C1 segment of cervical spinal cord (tissue), 14 donors: ENCODE measurements at places on chromosomes 16 and 17.

DNA sequence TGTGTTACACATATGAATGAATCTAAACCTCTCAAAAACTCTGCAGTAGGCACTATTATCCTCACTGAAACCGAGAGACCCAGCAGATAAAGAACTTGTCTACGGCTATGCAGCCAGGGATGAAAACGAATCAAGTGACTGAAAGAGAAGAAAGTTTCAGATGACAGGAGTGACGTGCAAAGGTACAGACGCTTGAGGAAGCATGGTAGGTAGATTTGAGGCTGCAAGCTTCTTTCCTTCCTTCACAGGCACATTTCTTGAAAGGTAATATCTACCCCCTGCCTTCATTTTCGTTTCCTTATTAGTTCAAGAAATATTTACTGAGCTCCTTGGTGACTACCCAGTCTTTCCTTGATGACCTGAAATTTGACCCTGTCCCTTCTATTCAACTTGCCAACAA is 211.5 kb upstream of the AXIN2 start:
- no peak for DNase-seq

DNA sequence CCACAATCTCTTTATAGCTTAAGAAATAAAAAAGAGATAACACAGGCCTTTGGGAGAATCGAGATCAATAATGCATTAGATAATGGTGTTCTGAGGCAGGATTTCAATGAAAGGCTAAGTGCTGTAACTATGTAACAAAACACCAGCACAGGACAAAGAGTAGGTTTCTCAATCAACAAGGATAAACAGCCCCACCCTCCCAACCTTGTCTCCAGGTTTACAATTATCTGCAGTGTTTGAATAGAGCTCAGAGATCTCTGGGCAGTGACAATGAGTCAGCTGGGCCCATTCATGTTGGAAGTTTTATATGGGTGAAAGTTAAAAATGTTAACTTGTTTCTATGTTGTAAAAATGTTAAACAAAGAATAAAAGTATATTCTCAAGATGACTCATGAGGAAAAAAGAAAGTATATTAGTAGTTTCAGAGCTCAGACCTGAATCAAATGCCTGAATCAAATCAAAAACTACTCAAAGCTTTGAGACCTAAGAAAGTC is 17.0 kb upstream of the KRT20 start:
- no peak for DNase-seq

- no peak for DNase-seq
Measured at GRCh38 chr16:61891460-61891859, 144.8 kb downstream of the CDH8 start.

DNA sequence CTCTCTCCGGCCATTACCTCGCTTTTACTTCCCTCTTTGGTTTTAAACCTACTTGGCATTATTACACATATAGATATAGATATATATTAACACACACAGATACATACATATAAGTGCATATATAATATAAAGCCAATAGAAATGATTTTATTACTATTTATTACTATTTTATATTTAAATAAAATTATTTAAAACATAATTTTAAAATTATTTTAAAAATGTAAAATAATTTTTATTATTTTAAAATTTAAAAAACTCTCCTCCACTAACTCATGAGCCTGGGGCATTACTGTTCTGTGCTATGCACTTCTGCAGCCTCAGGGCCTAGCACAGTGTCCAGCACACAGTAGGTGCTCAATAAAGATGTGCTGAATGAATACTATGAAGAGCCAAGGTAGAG is 200.9 kb downstream of the SLC39A11 start:
- no peak for DNase-seq

DNA sequence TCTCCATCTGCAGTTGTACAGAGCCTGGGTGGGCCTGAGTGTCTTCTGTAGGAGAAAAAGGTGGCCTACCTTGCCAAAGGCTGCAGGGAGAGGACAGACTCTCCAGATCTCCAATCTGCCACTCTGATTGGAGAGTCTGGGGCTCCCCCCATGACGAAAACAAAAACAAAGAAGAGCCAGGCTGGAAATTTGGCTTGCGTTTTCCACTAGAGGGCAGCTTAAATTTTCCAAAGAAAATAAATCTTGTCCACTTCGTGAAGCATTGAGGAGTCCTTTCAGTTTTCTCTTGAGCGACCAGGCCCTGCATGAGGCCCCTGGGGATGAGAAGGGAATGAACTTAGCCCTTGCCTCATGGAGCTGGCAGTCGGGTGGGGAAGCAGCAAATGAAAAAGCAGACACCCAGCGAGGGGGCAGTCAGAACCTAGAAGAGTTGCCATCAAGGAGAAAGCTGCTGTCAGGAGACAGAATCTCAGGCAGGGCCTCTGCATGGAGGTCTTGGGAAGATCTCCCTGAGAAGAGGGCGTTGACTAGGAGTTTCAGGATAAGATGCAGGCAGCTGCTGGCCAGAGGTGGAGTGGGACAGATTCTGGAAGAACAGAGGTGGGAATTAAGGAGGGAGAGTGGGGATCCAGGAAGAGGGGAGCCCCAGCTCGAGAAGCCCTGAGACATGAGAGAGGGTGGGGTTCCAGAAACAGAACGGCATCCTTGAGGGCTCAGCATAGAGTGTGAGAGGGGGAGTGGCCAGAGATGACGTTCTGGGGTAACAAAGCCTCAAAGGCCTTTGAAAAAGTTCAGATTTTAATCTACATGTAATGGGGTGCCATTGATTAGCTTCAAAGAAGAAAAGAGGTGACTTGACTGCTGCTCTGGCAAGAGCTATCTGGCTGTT is 8.4 kb upstream of the SHCBP1 start:
- DNase-seq: no peak

DNA sequence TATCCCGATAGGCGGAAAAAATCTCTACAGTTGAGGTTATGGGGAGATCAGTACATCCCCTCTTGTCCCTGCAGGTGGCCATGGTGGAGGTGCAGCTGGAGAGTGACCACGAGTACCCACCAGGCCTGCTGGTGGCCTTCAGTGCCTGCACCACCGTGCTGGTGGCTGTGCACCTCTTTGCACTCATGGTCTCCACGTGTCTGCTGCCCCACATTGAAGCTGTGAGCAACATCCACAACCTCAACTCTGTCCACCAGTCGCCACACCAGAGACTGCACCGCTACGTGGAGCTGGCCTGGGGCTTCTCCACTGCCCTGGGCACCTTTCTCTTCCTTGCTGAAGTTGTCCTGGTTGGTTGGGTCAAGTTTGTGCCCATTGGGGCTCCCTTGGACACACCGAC is 4.2 kb downstream of the ORAI3 start:
- DNase-seq: no peak

- DNase-seq: no peak
Measured at GRCh38 chr16:17591655-17592405, 121.1 kb upstream of the XYLT1 start.

DNA sequence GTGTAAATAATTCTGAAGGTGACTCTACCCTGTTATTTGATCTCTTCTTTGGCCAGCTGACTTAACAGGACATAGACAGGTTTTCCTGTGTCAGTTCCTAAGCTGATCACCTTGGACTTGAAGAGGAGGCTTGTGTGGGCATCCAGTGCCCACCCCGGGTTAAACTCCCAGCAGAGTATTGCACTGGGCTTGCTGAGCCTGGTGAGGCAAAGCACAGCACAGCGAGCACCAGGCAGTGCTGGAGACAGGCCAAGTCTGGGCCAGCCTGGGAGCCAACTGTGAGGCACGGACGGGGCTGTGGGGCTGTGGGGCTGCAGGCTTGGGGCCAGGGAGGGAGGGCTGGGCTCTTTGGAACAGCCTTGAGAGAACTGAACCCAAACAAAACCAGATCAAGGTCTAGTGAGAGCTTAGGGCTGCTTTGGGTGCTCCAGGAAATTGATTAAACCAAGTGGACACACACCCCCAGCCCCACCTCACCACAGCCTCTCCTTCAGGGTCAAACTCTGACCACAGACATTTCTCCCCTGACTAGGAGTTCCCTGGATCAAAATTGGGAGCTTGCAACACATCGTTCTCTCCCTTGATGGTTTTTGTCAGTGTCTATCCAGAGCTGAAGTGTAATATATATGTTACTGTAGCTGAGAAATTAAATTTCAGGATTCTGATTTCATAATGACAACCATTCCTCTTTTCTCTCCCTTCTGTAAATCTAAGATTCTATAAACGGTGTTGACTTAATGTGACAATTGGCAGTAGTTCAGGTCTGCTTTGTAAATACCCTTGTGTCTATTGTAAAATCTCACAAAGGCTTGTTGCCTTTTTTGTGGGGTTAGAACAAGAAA is 5.1 kb downstream of the STH start:
- peak; percentile 21 for DNase-seq

DNA sequence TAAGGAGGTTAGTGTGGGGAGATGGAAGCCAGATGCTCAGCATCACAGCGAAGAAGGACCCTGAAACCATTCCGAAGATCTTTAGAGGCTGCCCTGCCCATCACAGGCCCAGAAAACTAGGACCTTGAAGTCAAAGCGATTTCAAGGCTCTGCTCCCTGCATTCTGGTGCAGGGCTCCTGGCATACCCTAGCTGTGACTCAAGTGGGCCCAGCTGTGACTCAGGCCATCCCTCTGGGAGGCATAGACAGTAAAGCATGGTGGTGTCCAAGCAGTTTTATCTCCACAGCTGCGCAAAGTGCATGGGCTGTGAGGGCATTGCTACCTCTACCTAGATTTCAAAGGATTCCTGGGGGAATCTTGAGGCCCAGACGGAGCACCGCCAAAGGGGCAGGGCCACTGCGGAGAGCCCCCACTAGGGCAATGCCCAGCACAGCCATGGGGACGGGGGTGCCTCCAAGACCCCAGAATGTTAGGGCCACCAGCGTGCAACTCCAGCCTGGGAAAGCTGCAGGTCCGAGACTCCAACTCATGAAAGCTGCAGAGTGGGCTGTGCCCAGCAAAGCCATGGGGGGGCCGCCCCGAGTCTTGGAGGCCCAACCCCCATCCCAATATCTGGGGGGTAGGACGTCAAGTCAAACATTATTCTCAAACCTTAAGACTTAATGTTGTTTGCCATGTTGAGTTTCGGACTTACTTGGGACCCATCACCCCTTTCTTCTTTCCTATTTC is 11.7 kb upstream of the ZNF594 start:
- DNase-seq: no peak

DNA sequence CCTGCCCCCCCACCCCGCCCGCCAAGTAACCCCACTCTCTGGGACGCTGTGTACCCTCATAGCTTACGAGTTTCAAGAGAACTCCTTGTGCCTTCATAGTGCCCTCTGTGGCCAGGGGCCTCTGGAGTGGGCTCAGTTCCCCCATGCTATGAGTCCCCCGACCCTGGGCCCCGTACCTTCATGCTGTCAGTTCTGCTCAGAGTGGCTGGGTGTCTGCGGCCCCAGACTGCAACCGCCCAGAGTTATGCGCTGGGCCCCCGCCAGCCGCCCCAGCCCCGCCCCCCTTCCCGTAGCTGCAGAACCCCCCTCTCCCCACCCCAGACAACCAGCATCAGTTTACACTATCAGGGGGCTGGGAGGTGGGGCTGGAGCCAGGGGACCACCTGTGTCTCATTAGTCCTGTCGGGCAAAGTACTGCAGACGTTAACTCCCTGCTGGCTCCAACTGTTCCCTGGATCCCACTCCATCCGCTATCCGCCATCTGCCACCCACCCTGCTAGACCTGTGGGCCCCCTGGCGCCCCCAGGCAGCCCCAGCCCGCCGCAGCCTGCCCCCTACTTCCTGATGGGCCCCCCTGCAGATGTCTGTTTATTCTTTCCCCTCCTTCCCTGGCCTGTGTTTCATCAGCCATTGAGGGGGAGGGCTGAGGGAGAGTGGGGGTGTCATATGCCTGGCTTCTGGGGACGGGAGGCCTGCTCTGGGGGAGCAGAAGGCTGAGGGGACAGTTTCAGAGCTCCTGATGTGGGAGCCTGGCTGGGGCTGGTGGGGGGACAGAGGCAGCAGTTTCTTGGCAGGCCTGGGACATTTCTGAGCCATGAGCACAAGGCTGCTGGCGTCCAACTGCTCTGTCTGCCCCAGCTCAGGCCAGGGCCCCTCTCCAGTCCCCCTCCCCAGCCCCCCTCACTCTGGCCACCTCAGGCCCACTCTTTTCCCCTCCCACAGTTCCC is at the start of gene MFAP4:
MFAP4 (minus strand) TSS at position 217 of the 947 bp plus-strand sequence; CDS start at position 182, 35 bp downstream.
- DNase-seq: no peak

- no peak for DNase-seq
Measured at GRCh38 chr17:40951011-40951622, 13.7 kb upstream of the KRT23 start.

- DNase-seq: no peak
Measured at GRCh38 chr17:82440991-82441627, 9.4 kb downstream of the CYBC1 start.

- no peak for DNase-seq
Measured at GRCh38 chr17:58996968-58997367, 109.7 kb downstream of the TRIM37 start.

GRCh38 chr17:35841505-35841904 is 27.2 kb downstream of the HEATR9 start:
- DNase-seq: no peak

DNA sequence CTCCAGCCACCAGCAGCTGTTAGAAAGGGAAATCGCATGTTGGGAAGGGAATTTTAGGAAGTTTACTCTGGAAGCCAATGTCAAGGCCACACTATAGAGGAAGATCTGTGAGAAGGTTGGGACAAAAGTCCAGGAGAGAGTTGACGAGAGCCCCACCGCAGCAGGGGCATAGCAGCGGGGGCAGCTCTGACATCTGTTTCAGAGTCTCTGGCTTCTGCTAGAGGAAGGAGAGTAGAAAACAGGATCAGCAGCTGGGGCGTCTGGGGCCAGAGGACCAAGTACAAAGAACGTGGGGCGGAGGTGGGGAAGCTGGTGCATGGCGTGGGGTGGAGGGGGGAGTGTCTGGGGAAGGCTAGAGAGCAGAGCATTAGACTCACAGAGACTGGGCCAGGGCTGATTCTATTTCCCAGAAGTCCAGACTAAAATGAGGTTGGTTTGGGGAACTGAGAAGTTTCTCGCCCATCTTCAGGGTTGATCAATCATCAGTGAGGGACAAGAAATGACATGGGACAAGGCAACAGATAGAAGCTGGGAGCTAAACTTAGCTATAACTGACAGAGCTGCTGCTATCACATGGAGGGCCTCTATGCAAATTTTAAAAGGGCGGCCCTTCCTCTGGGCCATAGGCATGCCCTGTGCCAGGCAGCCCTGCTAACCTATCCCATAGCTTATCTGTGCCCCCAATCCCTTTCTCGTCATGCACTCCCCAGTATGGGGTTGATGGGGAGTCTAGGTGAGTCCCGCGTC is 1.2 kb downstream of the RABEP2 start:
- no peak for DNase-seq

GRCh38 chr16:23976524-23976923 is 140.7 kb downstream of the PRKCB start:
- DNase-seq: no peak

DNA sequence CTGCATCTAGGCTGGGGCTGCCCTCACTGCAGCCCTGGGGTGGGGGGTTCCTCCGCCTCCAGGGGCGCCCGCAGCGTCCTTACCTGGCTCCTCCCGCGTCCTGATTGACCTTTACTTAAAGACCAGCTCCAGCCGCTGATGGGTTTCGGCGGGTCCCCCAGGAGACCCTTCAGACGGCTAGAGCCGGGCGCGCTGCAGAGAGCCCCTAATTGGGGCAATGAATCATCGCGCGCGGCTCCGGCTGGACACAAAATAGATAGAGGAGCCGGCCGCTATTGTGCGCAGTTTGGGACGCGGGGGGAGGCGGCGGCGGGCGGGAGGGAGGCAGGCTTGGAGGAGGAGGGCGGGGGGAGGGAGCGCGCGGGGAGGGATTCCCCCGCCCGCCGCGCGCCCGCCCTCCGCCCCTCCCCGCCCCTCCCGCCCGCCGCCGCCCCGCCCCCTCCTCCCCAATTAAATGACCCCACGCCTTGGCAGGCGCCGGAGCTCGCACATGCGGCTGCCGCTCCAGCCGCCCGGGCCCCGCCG is 56.5 kb upstream of the CIBAR2 start:
- no peak for DNase-seq
